Osteoblast (primary cell): ENCODE measurements at places on chromosomes 3 and 15. TPM values are rescaled to one million over a fixed set of nuclear protein-coding genes. Genes with fewer than 3 reads are reported as not detected.

DNA sequence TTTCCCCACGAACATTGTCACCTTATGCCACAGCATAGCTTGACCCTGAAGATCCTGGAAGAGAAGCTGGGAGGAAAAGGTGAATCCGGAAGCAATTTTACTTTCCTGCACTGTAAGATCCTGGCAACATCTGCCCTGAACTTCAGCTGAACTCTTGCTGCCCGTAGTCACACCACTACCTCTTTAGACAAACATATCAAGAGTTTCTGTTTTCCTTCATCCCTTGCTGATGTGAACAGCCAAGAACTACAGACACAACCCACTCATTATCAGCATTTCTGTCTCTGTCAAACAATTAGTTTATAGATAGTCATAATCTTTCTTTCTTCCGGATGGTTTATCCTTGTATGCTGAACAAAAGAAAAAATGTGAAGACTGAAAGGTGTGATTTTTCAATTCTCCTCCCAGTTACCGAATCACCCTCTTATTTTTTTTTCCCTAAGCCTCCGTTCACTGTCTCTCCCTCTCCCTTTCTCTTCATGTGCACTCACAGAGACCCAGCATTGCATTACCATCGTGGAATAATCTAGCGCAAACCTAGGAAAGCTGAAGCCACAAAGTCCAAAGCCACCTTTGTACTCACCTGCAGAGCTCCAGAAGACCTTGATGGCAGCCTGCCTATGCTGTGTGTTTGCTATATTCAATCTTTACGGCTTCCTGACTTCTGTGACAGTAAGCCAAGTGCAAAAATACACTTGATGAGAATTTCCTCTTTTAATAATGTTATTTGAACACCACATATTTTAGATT is 229.2 kb downstream of the CDIN1 start:
- DNase-seq = no peak

GRCh38 chr3:49554633-49555265 is 472 bp downstream of the BSN start:
- peak; percentile 54 for DNase-seq

- peak; percentile 88 for DNase-seq
Observed at GRCh38 chr3:113783463-113783862, 36.6 kb downstream of the ATP6V1A start.

DNA sequence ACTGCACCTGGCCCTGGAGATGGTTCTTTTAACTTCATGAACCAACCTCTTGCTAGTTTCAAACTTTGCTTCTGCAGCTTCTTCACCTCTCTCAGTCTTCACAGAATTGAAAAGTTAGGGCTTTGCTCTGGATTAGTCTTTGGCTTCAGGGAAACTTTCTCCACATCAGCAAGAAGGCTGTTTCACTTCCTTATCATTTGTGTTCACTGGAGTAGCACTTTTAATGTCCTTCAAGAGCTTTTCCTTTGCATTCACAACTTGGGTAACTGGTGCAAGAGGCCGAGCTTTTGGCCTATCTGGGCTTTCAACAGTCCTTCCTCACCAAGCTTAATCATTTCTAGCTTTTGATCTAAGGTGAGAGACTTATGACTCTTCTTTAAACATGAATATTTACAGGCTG is 15.7 kb upstream of the TM2D3 start:
- DNase-seq = no peak

DNA sequence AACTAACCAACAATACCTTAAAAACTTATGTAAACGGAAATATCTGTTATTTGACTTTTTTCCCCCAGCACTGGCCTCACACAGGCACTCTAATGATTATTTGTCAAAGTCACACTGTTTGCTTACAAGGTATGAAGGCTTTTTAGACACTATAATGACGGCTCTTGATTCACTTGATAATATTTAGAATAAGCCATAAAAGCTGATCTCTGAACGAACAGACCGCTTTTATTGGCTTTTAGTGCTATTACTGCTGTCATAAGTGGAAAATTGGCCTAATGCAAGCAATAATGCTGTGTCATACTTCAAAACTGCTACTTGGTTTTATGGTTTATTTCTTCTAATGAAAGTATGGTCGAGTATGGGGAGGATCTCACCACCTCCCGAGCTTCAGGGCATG is 35.1 kb downstream of the MDFIC2 start:
- DNase-seq = no peak

DNA sequence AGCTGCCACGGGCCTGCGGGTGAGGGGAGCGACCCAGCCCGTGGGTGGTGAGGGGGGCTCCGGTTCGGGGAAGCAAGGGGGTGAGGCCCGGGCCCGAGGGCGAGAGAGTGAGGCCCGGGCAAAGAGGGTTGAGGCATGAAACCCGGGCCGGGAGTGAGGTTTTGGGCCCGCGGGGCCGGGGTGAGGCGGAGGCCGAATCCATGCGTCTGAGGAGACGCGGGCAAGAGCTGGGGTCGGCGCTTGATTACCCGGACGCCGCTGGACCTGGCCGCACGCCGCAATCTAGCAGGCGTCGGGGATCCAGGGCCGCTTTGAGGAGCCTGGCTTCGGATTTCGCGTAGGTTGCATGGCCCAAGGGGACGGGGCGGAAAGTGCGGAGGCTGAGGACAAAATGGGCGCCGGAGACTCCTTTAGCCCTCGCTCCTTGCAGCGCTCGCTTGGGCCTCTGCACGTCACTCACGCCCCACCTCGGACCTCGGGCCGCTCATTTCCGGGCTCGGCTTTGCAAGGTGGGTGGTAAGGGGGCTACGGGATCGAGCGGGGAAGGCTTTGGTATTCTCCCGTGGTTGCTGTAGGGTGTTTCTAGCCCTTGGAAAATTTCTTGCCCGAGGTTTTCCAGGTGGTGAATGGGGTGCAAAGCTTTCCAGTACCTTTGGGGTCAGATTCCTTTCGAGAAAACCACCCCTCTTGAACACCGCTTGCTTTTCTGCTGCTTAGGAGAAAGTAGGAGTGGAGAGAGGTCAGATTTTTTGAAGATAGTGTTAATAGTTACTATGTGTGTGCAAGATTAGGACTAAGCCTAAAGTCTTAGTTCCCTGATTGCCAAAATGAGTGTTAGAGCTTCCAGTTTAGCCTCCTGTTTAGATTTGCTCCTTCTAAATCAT is 827 bp downstream of the SLC25A36 start:
- DNase-seq = peak; percentile 83

- peak; percentile 77 for DNase-seq
Observed at GRCh38 chr3:49428752-49429080, 408 bp downstream of the NICN1 start.

GRCh38 chr3:184040010-184040409 is 8.5 kb downstream of the HTR3D start:
- peak; percentile 90 for DNase-seq

DNA sequence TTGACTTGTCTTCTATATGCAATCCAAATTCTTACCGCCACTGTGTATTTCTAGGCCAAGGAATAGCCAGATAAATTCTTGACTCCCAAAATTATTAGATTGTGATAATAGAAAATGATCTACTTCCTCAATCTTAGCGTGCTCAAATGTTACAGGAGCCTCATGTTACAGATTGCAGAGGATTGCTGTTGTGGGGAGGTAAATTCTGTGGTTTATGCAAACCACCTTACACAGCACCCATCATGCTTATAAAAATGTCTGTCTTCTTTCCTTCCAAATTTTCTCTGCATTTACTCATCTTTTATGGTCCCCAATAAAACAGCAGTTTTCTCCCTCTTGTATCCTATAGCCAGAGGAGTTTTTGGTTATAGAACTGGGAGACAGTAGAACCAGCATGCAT is 420.2 kb upstream of the ROBO1 start:
- DNase-seq = no peak

Gene SRGAP3
- total RNA-seq = 2.5 and 4.7 TPM in 2 replicates

Gene C15orf62
- total RNA-seq = under 0.01 and 0.29 TPM in 2 replicates

Gene TPRA1
- total RNA-seq = 29.5 and 30.4 TPM in 2 replicates

Gene TTLL13
- under 0.01 TPM in 2 replicates for total RNA-seq

Gene ZFYVE19
- 17.4 and 18.0 TPM in 2 replicates for total RNA-seq
